Lung (tissue), 17 donors: ENCODE measurements at places on chromosomes 3 and 15. TPM values are rescaled to one million over a fixed set of nuclear protein-coding genes. Genes with fewer than 3 reads are reported as not detected.

Gene THBS1
- 35.3 TPM for polyA plus RNA-seq

- no peak for DNase-seq
- no peaks in the 10 kb centered on the region for H3K36me3 ChIP-seq
- no peaks in the 10 kb centered on the region for H3K4me1 ChIP-seq
- no peaks in the 10 kb centered on the region for H3K27me3 ChIP-seq
- no peak overlapping the region for H3K4me3 ChIP-seq
Measured at GRCh38 chr15:92443381-92443780, 49.7 kb downstream of the ST8SIA2 start.

Gene TOPBP1
- 6.9 TPM for polyA plus RNA-seq

GRCh38 chr3:58679446-58679845, 12.9 kb upstream of the FAM3D start:
- no peaks in the 10 kb centered on the region for H3K36me3 ChIP-seq
- peaks cover 3% of the 10 kb centered on the region for H3K4me1 ChIP-seq
- peak; percentile 8 for DNase-seq
- H3K4me3 ChIP-seq, result no peak overlapping the region

Gene SLCO2A1
- polyA plus RNA-seq, result 57.5 TPM

GRCh38 chr3:72657666-72658065, 190.6 kb downstream of the SHQ1 start:
- H3K4me3 ChIP-seq, result no peak overlapping the region
- H3K4me1 ChIP-seq, result no peaks in the 10 kb centered on the region
- no peak overlapping the region for H3K27ac ChIP-seq
- H3K27me3 ChIP-seq, result no peaks in the 10 kb centered on the region
- H3K36me3 ChIP-seq, result no peaks in the 10 kb centered on the region

- no peak overlapping the region for H3K27ac ChIP-seq
- no peaks in the 10 kb centered on the region for H3K27me3 ChIP-seq
- no peaks in the 10 kb centered on the region for H3K36me3 ChIP-seq
- H3K4me1 ChIP-seq, result no peaks in the 10 kb centered on the region
- peak; percentile 52 for DNase-seq
Measured at GRCh38 chr3:110344897-110345767, 726.5 kb upstream of the NECTIN3 start.

DNA sequence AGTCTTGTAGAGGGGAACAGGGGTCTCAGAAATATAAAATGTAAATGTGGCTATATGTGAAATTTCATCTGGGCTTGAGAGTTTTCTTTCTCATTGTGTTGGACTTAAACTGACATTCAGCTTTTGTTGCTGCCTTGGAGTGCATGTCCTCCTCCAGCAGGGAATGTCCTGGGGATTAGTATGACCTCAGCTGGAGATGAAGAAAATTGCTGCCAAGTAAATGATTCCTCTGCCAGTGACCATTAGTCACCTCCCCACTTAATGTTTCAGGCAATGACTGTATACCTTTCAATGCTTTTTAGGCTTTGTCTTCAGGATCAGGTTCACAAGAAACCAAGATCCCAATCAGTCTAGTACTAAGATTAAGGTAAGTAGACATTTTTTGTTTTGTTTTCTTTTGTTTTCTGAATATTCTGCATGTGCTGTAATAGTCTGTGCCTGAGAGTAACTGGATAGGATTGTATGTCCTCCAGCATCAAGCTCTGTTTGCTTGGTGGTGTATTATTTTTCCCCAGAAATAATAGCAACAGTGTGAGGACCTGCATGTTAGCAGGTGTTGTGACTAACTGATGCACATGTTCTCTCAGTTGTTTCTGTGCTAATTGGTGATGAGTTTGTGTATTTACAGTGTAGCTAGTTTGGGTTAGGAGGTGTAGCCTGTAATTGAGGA, 18.1 kb upstream of the SLC22A13 start:
- H3K27me3 ChIP-seq, result no peaks in the 10 kb centered on the region
- H3K36me3 ChIP-seq, result peaks cover 31% of the 10 kb centered on the region
- peak; percentile 41 for DNase-seq

- H3K4me3 ChIP-seq, result no peak overlapping the region
- H3K27ac ChIP-seq, result peak overlapping the region; percentile 6
- no peaks in the 10 kb centered on the region for H3K36me3 ChIP-seq
- H3K27me3 ChIP-seq, result no peaks in the 10 kb centered on the region
- peak; percentile 90 for DNase-seq
- H3K4me1 ChIP-seq, result peaks cover 10% of the 10 kb centered on the region
Measured at GRCh38 chr15:47715856-47716445, 1.4 kb upstream of the SEMA6D start.

DNA sequence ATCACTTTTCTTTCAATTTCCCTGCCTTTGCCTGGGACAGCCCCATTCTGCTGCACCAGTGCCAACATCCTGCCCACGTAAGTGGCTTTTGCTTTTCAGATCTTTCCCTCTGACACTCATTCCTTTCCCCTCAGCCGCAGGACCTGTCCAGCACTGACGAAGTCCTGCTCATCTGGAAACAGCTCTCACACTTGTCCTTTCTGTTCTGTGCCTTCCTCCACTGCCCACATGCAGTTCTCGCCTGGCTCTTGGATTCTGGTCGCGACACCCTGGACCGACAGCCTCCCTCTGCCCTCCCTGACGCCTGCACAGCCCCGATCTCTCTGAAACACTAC, 99.7 kb downstream of the ADCY5 start:
- H3K4me3 ChIP-seq, result no peak overlapping the region
- no peak overlapping the region for H3K27ac ChIP-seq
- H3K4me1 ChIP-seq, result peaks cover 5% of the 10 kb centered on the region

DNA sequence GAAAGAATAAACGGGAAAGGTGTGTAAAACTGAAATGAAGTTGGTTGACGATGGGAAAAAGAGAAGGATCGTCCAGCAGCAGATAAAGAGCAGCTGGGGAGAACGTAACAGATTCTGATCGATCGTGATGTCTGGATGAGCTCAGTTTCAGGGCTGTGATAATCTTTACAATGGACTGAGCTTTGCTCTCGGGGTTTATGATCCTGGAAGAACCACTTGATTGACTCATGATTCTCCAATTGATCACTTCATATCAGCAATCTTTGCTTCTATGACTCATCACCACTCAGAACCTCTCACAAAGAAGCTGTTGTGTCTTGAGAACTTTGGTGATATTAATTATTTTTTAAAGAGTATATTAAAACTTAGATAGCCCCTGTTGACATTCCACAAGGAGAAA, 690.7 kb downstream of the TUSC7 start:
- DNase-seq, result no peak
- H3K36me3 ChIP-seq, result no peaks in the 10 kb centered on the region
- H3K27me3 ChIP-seq, result no peaks in the 10 kb centered on the region
- H3K27ac ChIP-seq, result no peak overlapping the region
- H3K4me1 ChIP-seq, result no peaks in the 10 kb centered on the region
- no peak overlapping the region for H3K4me3 ChIP-seq

DNA sequence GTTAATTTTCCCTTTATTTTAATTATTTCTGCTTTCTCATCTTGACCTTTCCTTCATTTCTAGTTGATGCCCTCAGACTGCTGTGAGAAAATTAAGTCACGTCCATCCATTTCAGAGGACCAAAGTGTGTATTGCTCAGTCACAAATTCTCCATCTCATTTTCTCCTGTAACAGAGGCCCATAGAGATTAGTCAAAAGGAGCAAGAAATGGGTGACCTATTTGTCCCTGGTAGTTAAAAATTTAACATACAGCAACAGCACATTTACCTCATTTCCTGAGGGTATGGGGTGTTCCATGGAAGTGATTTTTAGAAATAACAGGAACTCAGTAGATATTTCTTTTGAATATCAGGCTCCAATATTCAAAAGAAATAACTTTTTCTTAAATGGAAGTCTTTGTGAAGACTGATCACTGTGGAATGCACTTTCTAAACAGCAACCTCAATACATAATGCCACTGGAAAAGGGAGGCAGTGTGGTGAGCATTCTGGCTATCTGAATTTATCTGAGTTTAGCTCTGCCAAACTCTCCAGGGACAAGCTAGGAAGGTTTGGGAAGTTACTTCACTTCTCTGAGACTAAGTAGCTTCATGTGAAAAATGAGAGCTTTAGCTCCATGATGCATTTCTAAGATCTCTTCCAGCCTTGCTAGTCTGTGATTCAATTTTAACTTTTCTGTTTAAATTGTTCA, 808.2 kb downstream of the SQOR start:
- H3K27me3 ChIP-seq, result no peaks in the 10 kb centered on the region
- H3K4me1 ChIP-seq, result no peaks in the 10 kb centered on the region
- H3K36me3 ChIP-seq, result no peaks in the 10 kb centered on the region
- H3K4me3 ChIP-seq, result no peak overlapping the region
- no peak overlapping the region for H3K27ac ChIP-seq

Gene LIPH
- 21.2 TPM for polyA plus RNA-seq

- H3K27me3 ChIP-seq, result peaks cover 74% of the 10 kb centered on the region
- H3K4me3 ChIP-seq, result no peak overlapping the region
- H3K36me3 ChIP-seq, result no peaks in the 10 kb centered on the region
- no peak for DNase-seq
Measured at GRCh38 chr15:37111427-37111717, 11.0 kb upstream of the MEIS2 start.

- H3K27me3 ChIP-seq, result no peaks in the 10 kb centered on the region
- no peak for DNase-seq
- no peaks in the 10 kb centered on the region for H3K36me3 ChIP-seq
Measured at GRCh38 chr3:30170681-30171438, 435.5 kb upstream of the TGFBR2 start.

Gene IL20RB
- polyA plus RNA-seq, result 0.77 TPM
